ENCODE measurements at places on chromosomes 2 and 18.

DNA sequence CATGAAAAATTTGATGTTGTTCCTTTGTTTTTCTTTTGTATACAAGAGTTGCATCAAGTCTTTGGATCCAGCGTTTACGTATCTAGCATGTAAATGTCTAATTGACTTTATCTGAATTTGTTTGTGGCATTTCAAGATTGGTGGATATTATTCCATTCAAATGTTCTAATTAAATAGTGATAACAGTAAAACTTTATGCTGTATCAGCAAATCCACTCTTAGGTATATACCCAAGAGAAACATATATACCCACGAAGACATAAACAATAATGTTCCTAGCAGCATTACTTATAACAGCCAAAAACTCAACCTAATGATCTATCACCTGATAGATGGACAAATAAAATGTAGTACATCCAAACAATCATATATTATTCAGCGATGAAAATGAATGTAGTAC, 579.4 kb upstream of the LRATD1 start:
- DNase-seq = no peak

- DNase-seq = no peak
These were observed 25.3 kb downstream of the LAMA3 start for GRCh38 chr18:23714576-23714975.

DNA sequence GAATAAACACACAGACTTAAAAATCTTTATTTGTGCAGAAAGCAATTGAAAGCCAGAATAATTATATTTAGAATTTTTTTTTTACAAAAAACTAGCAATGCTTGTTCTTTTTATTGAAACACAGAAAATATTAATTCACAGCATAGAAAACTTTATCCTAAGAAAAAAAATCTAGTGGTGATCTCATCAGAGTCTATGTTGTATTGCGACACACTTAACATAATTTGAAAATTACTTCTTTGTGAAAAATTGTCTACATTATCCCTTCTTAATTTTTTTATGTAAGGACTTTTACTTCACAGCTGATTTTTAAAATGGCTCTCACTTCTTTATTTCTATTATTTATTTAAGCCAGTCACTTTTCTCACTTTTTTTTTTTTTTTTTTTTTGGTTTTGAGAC, 103.4 kb downstream of the LDLRAD4 start:
- DNase-seq = no peak

DNA sequence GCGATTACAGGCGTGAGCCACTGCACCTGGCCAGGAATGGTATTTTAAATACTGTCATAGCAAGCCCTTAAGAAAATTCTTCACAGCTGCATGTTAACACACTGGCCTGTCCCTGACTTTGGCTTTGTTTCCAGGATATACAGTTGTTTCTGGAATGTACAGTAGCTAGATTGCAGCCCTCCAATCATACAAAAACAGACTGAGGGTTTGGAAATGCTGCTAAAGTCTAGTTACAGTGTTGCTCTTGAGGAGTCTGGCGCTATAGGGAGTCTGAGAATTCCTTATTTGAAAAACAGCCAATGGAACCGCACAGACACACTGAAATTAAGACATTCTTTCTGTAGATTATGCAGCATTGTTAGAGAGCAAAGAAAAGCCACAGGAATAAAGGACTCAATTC, 37.7 kb downstream of the STON1 start:
- DNase-seq = no peak
